ENCODE measurements at places on chromosomes 2 and 18. TPM values are rescaled to one million over a fixed set of nuclear protein-coding genes. Genes with fewer than 3 reads are reported as not detected.

The TUBB8B gene
- total RNA-seq, result not detected

The C1GALT1C1L gene
- 0.74 TPM for total RNA-seq

The TLX2 gene
- total RNA-seq, result not detected

The ARID5A gene
- 3.0 TPM for total RNA-seq

The ZAP70 gene
- total RNA-seq, result 0.05 TPM
